GM12864 (cell line): ENCODE measurements at places on chromosomes 5 and 9.

DNA sequence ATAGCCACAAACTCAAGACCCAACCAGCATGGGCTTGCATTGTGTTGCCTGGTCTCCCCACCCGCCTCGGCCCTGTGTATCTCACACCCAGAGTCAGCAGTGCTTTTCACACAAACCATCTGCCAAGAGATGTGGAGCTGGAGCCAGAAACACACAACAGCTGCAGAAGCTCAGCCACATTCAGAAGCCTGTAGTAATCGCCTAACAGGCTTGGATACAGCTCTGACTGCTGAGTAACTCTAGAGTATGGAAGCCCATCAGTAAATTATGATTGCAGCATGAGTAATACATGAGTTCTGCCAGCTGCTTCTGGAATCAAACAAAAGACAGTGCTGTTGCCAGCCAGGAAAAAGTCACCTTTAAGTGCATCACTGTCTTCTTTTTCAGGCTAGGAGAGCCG lies 16.0 kb downstream of the TEK start:
- DNase-seq = no peak

DNA sequence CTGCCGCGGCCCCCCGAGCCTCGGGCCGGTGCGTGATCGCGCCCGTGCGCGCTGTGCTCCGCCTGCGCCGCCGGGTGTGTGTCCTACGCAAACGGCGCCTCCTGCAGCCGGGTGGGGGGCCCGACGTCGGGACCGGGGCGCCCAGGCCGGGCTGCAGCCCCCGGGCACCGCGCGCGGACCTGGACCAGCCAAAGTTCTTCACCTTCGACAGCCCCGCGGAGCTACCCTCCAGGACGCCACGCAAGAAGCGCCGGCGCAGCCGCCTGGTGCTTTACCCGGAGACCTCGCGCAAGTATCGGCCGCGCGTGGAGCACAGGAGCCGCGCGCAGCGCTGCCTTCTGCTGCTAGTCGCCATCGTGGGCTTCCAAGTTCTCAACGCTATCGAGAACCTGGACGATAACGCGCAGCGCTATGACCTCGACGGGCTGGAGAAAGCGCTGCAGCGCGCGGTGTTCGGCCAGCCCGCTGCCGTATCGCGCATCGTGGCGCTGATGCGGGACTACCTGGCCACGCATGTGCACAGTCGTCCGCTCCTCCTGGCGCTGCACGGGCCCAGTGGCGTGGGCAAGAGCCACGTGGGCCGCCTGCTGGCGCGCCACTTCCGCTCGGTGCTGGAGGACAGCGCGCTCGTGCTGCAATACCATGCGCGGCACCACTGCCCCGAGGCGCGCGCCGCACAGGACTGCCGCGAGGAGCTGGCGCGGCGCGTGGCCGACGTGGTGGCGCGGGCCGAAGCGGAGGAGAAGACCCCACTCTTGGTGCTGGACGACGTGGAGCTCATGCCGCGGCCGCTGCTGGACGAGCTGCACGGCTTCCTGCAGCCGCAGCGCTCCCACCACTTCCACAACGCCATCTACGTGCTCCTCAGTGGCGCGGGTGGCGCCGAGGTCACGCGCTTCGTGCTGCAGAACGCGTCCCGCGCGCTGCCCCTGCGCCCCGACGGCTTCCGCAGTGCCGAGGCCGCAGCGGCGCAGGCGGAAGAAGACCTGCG lies 1.5 kb downstream of the TOR4A start:
- no peak for DNase-seq

- DNase-seq = no peak
These were observed 3.8 kb upstream of the FAM120A start for GRCh38 chr9:93447655-93448054.

GRCh38 chr5:73955271-73955846 lies 329.4 kb downstream of the ARHGEF28 start:
- no peak for DNase-seq

DNA sequence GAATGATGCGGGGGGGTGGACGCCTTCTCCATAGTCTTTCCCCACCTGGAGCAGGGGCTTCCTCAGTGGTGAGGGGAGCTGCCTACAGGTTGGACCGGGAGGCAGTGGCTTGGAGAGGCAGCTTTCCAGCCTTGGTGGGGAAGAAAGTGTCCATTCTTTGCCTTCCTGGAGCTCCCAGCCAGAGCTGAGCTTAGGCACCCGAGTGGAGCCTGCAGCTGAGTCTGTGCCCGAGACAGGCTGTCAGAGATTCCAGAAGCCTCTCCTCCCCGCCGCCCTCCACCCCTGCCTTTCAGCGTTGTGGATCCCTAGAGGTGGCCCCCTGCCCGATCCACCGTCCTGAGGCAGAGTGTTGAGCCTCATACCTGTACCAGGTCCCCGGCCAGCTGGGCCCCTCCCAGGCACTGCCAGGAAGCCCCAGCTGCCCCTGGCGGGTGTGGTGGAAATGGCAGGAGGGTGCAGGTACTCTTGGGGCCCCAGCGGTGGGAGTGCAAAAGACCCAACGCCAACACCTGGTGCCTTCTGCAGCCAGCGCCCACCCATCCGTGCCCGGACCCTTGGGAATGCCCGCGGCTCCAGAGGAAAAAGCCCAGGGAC lies 112.0 kb downstream of the RXRA start:
- DNase-seq = no peak

- DNase-seq = no peak
These were observed 222.4 kb upstream of the TBC1D2 start for GRCh38 chr9:98477884-98478283.

GRCh38 chr9:14313951-14314423 lies at the start of gene NFIB:
NFIB (minus strand) TSS chr9:14314141; CDS start chr9:14313511, 630 bp downstream.
- no peak for DNase-seq

GRCh38 chr5:10567781-10568321 lies 4.0 kb downstream of the ANKRD33B start:
- DNase-seq = no peak

- no peak for DNase-seq
These were observed 6.0 kb downstream of the LARP1 start for GRCh38 chr5:154761046-154761736.
